Lower leg skin (tissue), 4 donors: ENCODE measurements at places on chromosomes 16 and 17.

GRCh38 chr16:77116856-77117255 lies 74.1 kb upstream of the MON1B start:
- DNase-seq: no peak

- no peak for DNase-seq
These were observed 664.5 kb downstream of the WWOX start for GRCh38 chr16:78763821-78764440.

DNA sequence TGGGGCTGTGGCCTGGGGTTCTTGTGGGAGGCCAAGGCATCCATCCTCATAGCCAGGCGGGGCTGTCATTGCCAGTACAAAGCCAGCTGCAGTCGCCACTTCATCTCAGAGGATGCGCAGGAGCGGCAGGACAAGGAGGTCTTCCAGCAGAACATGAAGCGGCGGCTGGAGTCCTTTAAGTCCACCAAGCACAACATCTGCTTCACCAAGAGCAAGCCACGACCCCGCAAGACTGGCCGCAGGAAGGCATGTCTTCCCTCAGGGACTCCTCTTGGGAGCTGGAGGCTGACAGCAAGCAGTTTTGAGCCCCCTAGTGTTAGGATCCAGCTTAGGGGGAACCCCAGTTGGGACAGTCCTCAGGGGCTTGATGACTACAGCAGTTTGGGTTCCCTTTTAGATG lies 15.1 kb upstream of the PLEKHG4 start:
- DNase-seq: no peak

DNA sequence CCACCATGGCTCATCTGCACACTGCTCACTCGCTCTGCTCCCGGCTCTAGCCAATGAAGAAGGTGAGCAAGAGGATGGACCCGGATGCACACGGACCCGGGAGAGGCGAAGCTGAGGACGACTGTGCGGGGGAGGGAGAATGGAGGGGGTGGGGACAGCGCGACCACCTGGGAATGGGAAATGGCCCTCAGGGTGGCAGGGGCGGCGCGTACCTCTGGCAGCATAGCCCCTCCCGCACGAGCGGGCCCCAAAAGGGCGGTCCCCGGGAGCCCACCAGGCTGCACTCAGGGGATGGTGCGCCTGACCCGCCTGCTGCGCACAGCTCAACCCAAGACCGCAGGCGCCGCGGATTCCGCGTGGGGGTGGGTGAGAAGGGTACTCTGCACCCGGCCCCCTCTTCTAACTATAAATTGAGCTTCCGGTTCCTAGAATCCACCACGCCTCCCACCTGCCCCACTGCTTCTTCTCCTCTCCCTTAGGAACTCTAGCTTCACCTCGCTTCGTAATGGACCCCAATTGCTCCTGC lies 6.1 kb downstream of the MT1H start:
- DNase-seq: no peak

DNA sequence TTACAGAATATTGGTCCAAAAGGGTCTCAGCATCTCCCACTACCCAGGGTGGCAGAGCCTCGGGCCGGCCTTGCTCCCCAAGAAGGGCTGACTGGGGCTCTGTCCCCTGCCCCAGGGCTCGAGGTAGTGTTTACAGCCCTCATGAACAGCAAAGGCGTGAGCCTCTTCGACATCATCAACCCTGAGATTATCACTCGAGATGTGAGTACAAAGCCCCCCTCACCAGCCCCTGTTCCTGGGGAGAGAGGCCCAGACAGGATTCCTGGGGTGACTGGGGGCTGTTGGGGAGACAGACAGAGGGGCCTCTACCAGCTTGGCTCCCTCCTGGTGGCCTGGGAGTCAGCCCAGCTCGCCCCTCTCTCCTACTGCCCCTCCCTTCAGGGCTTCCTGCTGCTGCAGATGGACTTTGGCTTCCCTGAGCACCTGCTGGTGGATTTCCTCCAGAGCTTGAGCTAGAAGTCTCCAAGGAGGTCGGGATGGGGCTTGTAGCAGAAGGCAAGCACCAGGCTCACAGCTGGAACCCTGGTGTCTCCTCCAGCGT lies 6.1 kb upstream of the NLRC5 start:
- DNase-seq: no peak

DNA sequence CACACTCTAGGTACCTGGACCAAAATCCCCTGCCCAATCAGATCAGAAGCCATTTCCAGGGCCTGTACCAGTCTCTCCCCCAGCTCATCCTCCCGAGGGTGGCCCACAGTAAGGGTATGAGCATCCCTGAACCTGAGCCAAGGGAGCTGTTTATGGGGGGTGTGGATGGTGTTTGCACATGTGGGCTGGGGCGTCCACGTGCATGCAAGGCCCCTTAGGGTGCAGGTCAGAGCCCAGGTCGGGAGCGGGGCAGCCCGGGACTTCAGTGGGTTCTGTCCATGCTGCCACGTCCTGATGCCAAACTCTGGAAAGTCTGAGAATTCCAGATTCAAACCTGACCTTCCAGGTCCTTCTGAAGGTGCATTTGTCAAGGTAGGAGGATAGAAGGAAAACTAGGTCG lies 9.8 kb downstream of the MILR1 start:
- no peak for DNase-seq

- no peak for DNase-seq
These were observed 49.9 kb downstream of the TMEM235 start for GRCh38 chr17:78281249-78281845.

DNA sequence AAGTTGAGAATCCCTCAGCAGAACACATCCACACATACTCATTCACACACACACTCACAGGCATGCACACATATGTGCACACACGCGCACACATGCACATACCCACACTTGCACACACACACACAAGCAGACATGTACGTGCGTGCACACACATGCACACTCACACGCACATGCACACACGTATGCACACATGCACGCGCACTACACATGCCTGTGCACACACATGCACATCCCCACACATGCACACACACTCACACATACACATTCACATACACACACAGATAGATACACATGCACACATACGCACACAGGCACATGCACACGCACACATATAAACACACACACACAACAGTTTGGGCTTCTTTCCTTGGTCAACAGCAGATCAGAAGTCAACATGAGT lies 24.0 kb downstream of the GSG1L start:
- no peak for DNase-seq

GRCh38 chr17:78946631-78947030 lies 21.4 kb upstream of the TIMP2 start:
- no peak for DNase-seq

DNA sequence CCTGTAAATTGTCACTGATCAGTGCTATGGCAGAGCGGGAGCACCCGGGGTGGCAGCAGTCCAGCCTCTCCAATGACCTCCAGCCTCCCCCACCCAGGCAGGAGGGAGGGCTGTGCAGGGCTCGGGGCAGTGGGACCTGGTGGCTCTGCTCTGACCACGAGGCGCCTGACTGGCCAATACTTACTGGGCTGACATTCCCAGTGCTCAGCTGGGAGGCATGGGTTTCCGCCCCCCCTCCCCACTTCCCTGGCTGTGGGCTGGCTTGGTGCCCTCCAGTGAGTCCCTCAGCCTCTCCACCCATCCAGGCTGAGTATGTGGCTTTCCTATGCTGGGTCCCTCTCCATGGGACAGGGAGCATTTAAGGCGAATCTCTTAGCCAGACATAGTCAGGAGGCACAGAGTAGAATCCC lies 2.7 kb downstream of the SOCS3 start:
- DNase-seq: no peak

- no peak for DNase-seq
These were observed 9.9 kb upstream of the SREBF1 start for GRCh38 chr17:17846645-17847044.

DNA sequence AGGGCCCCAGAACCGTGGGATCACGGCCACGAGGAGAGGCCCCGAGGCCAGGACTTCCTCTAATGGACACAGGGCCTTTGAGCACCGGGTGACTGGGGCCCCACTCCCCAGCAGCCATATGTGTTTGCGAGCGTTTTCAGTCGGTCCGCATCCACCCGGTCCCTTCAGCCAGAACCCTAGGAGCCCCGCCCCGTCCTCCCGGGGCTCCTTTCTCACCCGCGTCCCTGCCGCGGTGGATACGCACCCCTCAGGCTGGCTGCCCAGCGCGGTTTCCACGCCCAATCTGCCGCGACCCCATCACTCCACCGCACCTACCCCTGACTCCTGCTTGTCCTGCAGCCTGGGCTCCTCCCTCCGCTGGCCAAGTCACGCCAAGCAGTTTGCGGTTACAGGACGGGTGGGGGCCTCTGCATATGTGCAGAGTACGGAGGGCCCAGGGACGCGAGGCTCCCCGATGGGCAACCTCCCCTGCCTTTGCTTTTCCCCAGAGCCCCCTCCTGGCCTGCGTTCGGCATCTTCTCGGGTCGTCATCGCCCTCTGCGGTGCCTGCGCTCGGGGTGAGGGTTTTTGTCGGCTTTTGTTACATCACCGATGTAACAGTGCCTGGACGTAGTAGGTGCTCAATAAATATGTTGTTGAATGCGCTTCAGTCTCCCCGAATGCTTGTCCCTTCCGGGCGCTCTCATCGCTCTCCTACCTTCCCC lies 1.0 kb upstream of the TTYH2 start:
- DNase-seq: no peak

DNA sequence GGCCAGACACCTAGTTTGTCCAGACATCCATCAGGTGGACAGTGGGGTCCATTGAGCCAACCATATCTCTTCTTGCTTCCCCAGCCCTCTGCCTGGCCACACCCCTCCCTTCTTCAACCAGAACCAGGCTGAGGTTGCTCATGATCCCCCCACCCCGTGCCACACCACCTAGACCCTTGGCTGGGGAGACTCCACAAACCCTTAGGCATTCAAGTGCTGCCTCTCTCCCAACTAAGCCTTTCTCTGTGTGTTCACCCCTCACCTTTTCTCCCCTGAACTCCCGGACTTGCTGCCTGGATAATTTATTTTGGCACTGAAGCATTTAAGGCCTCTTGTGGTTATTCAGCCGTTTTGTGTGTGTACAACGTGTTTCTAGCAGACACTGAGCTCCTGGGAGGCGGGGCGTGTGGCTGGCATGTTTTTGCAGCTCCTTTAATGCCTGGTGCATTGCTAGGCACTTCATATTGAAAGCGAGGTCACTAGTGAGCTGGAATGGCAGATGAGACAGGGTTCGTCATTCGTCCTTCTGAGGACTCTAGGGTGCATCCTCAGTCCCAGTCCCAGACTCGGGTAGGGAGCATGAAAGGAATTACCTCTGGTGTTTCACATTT lies 28.7 kb downstream of the CACNA1G start:
- DNase-seq: no peak

- DNase-seq: no peak
These were observed 13.7 kb downstream of the GUCY2D start for GRCh38 chr17:8015957-8016631.

GRCh38 chr16:75250809-75251279 lies 580 bp downstream of the BCAR1 start:
- no peak for DNase-seq

GRCh38 chr16:57591086-57591869 lies 37.2 kb upstream of the ADGRG1 start:
- DNase-seq: peak; percentile 66

- DNase-seq: peak; percentile 79
These were observed 122.5 kb downstream of the XYLT1 start for GRCh38 chr16:17348042-17348783.

DNA sequence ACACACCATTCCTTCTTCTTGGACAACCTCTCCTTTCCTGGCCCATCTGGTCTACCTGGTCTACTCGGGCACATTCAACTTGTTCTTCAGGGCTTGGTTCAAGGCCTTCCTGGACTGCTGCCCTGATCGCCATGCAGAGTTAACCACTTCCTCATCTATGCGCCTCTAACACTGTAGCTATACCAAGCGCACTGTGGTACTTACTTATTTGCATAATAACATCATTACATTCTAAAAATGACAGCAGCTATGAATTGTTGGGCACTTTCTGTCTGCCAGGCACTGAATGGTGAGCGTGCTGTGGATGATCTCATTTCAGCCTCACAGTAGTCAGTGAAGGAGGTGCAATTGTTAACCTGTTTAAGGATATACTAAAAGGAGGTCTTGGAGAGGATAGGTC lies 66.9 kb upstream of the SDK2 start:
- no peak for DNase-seq
